ENCODE measurements at places on chromosomes 5 and 9.

DNA sequence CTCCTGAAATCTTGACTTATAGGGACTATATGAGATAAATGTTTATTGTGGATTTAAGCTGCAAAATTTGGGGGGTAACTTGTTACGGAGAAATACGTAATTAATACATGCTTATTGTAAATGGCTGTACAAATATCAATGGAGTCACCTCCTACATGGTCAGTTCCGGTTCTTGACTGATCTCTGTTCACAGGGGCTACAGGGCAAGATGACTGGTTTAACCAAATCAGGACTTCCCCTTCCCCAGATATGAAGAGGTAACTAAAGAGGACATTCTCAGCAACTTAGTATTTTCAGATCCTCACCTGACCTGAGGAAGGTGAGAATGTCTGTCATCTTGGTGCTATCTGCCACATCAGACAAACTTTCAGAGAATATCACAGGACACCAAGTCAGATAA lies 54.7 kb downstream of the PTCD2 start:
- peak; percentile 21 for DNase-seq

GRCh38 chr9:127693143-127693542 lies 13.6 kb upstream of the CFAP157 start:
- DNase-seq = no peak

DNA sequence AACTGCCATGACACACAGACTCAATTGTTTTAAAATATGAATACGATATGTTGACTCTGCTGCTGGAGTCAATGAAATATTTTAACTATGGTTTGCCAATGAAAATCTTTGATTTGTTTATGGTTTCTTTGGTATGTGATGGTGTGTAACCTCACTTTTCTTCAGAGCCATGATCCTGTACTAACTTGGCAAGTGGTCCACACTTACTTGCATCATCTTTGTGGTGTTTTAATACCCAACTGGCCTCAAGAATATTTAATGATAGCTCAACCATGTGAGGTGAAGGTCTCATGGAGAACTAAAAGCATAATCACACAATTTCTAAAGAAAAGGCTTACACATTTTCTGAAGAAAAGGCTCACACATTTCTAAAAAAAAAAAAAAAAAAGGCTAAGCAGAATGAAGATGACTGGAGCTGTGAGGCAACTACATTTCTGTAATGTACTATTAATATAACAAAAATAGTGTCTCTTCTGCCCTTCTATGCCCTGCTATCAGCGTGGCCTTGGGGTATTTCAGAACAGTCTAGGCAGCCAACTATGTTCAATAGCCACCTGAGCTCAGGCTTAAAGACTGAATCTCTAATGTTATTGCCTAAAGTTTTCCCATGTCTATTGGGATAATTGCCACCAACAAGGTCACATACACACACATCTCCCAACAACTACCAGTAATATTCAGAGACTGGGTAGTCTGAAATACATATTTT lies 395.0 kb downstream of the MLLT3 start:
- DNase-seq = no peak

GRCh38 chr5:17037751-17038150 lies 101.7 kb upstream of the MYO10 start:
- DNase-seq = no peak

GRCh38 chr5:19018822-19019221 lies 969.2 kb downstream of the CDH18 start:
- no peak for DNase-seq

GRCh38 chr5:143751342-143751741 lies 60.6 kb upstream of the HMHB1 start:
- no peak for DNase-seq

DNA sequence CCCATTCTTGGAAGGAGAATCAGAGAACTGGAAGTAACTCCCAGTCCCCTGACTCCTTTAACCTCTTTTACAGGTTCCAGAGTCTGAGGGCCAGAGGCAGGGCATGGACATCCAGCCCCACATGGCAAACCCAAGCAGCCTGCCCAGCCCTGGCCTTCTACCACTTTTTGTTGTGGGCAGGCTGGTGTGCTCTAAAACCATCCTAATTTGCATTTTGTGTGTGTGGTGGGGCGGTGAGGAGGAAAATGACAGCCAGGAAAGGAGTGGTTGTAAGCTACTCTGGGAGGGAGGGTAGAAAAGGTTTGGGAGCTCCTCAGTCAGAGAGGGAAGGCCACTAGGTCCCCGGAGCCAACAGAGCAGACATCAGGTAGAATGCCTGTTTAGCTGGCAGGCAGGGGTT lies 90.6 kb downstream of the PSD2 start:
- no peak for DNase-seq

DNA sequence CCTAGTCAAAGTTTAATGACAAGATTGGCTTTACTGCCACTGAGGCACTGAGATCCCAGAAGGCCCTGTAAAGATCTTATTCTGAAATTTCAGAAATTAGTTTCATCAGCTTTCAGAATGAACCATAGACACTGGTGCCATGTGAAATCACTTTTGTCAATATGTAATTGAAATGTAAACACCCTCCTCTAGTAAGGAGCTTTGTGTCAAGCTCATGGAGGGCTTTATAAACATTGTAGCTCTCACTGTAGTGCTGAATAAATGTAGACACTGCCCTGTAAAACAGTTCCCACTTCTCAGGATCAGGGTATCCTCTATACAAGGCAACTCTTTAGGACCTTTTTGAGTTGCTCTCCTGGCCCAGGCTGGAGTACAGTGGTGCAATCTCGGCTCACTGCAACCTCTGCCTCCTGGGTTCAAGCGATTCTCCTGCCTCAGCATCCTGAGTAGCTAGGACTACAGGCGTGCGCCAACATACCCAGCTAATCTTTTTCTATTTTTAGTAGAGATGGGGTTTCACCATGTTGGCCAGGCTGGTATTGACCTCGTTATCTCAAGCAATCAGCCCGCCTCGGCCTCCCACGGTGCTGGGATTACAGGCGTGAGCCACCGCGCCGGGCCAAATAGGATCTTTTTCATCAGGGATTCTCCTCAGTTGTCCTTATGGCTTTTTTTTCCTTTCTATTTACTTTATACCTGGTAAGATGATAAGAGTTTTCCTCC lies 1823.9 kb upstream of the CDH9 start:
- DNase-seq = no peak

GRCh38 chr9:89711866-89712265 lies 107.1 kb downstream of the GADD45G start:
- no peak for DNase-seq

- no peak for DNase-seq
These were observed 40.6 kb upstream of the STARD4 start for GRCh38 chr5:111552896-111553295.

GRCh38 chr5:24644761-24645160 lies at the start of gene CDH10:
Gene CDH10, minus strand, starts transcription at chr5:24644978. Its CDS starts 51,488 bp downstream, at chr5:24593490.
- no peak for DNase-seq

Data from GM13976 (cell line).